ENCODE measurements at places on chromosomes 6 and 20. TPM values are rescaled to one million over a fixed set of nuclear protein-coding genes. Genes with fewer than 3 reads are reported as not detected.

AGPAT4 gene
- 0.84 TPM for total RNA-seq

PACRG gene
- 3.1 TPM for total RNA-seq

TBC1D22B gene
- 6.3 TPM for total RNA-seq

C6orf118 gene
- not detected for total RNA-seq

ROS1 gene
- 0.06 TPM for total RNA-seq

TMEM200A gene
- total RNA-seq = 0.24 TPM

PTPN1 gene
- 112 TPM for total RNA-seq

PPP1R3G gene
- total RNA-seq = 0.41 TPM

- DNase-seq = no peak
- H3K4me1 ChIP-seq = peaks cover 52% of the 10 kb centered on the region
- no peaks in the 10 kb centered on the region for H3K27me3 ChIP-seq
- H3K27ac ChIP-seq = peak overlapping the region; percentile 58
Observed at GRCh38 chr6:129671442-129672340, 38.3 kb downstream of the ARHGAP18 start.

- no peaks in the 10 kb centered on the region for H3K27me3 ChIP-seq
- H3K4me1 ChIP-seq = peaks cover 14% of the 10 kb centered on the region
- H3K27ac ChIP-seq = no peak overlapping the region
- H3K4me3 ChIP-seq = no peak overlapping the region
- H3K36me3 ChIP-seq = peaks cover 1% of the 10 kb centered on the region
- no peak for DNase-seq
Observed at GRCh38 chr20:25204550-25205276, 9.2 kb downstream of the ENTPD6 start.

DNA sequence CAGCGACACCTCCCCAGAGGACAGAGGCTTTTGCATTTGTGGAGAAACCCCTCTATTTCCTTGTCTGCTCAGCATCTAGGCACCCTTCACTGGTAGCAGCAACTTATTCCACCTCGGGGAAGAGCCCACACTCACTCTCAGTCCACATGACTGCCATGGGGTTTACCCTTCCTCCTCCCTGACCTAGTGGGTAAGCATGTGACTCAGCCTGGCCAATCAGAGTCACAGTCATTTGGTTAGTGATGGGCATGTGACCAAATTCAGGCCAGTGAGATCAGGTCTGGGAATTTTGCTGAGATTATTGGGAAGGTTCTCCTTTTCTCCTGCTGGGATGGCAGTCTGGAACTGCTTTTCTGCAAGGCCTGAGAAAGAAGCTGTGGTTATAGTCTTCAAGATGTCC lies 145.7 kb upstream of the PHACTR3 start:
- no peaks in the 10 kb centered on the region for H3K27me3 ChIP-seq
- no peak for DNase-seq
- H3K27ac ChIP-seq = no peak overlapping the region
- no peaks in the 10 kb centered on the region for H3K36me3 ChIP-seq

DNA sequence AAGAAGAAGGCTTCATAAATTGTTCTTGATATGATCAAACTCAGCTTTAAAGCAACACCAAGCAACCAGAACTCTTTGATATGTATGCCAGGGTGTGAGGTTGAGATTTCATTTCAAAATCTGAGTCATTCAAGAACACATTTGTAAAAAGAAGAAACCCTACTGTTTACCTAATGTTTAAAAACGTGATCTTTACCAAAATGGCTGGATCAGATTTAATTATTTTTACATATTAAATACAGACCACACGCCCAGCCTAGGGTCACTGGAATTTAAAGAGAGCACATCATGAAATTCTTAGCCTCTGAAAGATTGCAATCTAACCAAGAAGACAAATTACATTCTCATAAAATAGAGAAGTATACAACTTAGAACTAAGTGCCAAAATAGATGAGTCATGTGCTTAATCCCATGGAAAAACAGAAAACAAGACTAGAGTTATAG lies 206.8 kb upstream of the SMLR1 start:
- H3K4me1 ChIP-seq = no peaks in the 10 kb centered on the region
- H3K36me3 ChIP-seq = no peaks in the 10 kb centered on the region
- no peak overlapping the region for H3K4me3 ChIP-seq
- DNase-seq = no peak
- H3K27ac ChIP-seq = no peak overlapping the region
- H3K27me3 ChIP-seq = no peaks in the 10 kb centered on the region

- no peak overlapping the region for H3K4me3 ChIP-seq
- DNase-seq = no peak
- H3K36me3 ChIP-seq = no peaks in the 10 kb centered on the region
Observed at GRCh38 chr6:21873562-21873961, 280.0 kb downstream of the SOX4 start.

DNA sequence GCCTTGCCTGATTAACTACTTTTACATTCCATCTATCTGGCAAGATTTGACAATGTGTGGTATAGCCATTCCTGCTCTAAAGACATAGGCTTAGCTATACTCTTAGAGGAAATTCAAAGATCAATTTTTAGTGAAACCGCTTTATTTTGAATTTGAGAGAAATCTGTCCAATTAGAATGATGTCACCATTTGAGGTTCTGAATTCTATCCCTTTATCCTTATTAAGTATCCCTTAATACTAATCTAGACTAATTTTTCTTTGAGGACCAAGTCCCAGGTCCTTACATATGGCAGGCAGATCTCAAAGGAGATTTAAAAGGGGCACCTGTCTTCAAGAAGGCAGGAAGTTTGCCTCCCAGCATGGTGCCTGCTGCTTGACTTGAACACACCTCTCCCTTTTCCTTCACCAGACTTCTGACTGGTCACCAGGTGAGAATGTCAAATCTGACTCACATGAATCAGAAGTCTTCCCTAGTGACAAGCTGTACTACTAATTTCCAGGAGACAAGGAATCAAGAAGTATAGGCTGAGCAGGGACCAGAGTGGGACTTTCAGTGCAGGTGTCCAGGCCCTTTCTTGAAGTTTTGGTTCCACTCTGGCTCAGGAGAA lies 15.0 kb upstream of the MRAP2 start:
- no peaks in the 10 kb centered on the region for H3K36me3 ChIP-seq
- no peaks in the 10 kb centered on the region for H3K27me3 ChIP-seq
- H3K27ac ChIP-seq = no peak overlapping the region
- no peak for DNase-seq
- no peak overlapping the region for H3K4me3 ChIP-seq

DNA sequence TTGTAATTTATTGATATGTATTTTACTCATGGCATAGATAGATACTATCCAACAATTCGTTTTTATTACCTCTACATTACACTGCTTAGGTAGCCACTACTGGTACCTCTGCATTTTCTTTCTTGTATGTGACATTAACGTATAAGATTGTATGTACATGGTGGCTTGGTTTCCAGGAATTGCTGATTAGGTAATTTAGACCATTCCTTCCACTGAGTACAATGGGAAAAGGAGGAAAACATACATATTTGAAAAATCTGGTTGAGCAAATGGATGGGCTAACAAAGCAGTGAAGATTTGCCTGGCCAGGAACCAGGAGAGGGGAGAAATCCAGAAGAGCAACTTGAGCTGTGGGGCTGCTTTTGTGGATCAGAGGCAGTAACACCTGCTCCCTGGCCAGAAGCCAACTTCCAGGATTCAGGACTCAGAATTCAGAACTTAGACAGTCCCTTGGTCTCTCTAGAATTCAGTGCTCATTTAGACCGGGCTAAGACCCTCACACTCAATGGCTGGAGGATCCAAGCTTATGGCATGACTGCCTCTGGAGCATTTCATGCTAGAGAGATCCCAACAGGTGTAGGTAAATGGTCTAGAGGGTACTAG lies 17.9 kb upstream of the MICB start:
- no peak overlapping the region for H3K4me3 ChIP-seq
- H3K4me1 ChIP-seq = no peaks in the 10 kb centered on the region
- no peaks in the 10 kb centered on the region for H3K27me3 ChIP-seq
- no peak for DNase-seq
- H3K27ac ChIP-seq = no peak overlapping the region

DNA sequence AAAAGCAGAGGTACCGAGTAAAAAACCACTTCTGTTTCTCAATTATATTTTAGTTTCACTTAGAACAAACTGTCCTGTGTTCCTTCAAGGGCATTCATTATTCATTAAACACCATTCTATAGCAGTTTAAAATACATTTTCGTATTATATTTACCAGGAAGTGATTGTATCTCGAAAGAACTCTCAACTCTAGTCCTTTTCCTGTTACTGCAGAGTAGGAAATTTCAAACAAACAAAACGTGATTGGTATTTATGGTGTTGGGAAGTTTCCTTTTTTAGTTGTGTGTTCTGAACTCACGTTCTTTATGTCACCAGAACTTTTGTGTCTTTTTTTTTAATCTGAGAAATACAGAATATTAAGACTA lies 139.5 kb upstream of the BTBD3 start:
- H3K27ac ChIP-seq = no peak overlapping the region
- no peaks in the 10 kb centered on the region for H3K27me3 ChIP-seq
- DNase-seq = no peak

GRCh38 chr20:38196592-38196991 lies 31.5 kb upstream of the TGM2 start:
- H3K36me3 ChIP-seq = no peaks in the 10 kb centered on the region
- DNase-seq = peak; percentile 86
- no peaks in the 10 kb centered on the region for H3K27me3 ChIP-seq
- H3K27ac ChIP-seq = no peak overlapping the region

- no peaks in the 10 kb centered on the region for H3K27me3 ChIP-seq
- H3K4me1 ChIP-seq = peaks cover 6% of the 10 kb centered on the region
- H3K36me3 ChIP-seq = peaks cover 74% of the 10 kb centered on the region
Observed at GRCh38 chr20:48983423-48984400, 62.2 kb downstream of the ARFGEF2 start.

GRCh38 chr20:39813190-39813829 lies 851.2 kb downstream of the DHX35 start:
- H3K27ac ChIP-seq = no peak overlapping the region
- H3K36me3 ChIP-seq = no peaks in the 10 kb centered on the region
- no peak overlapping the region for H3K4me3 ChIP-seq
- DNase-seq = no peak
- H3K4me1 ChIP-seq = no peaks in the 10 kb centered on the region

- H3K4me3 ChIP-seq = no peak overlapping the region
- no peaks in the 10 kb centered on the region for H3K4me1 ChIP-seq
- peaks cover 5% of the 10 kb centered on the region for H3K27me3 ChIP-seq
- no peak for DNase-seq
- no peak overlapping the region for H3K27ac ChIP-seq
Observed at GRCh38 chr6:137033828-137034227, 10.9 kb downstream of the IL20RA start.

- H3K27me3 ChIP-seq = no peaks in the 10 kb centered on the region
- no peak overlapping the region for H3K4me3 ChIP-seq
- no peak overlapping the region for H3K27ac ChIP-seq
- no peaks in the 10 kb centered on the region for H3K4me1 ChIP-seq
- no peak for DNase-seq
Observed at GRCh38 chr6:73774311-73774774, 78.3 kb downstream of the CD109 start.

DNA sequence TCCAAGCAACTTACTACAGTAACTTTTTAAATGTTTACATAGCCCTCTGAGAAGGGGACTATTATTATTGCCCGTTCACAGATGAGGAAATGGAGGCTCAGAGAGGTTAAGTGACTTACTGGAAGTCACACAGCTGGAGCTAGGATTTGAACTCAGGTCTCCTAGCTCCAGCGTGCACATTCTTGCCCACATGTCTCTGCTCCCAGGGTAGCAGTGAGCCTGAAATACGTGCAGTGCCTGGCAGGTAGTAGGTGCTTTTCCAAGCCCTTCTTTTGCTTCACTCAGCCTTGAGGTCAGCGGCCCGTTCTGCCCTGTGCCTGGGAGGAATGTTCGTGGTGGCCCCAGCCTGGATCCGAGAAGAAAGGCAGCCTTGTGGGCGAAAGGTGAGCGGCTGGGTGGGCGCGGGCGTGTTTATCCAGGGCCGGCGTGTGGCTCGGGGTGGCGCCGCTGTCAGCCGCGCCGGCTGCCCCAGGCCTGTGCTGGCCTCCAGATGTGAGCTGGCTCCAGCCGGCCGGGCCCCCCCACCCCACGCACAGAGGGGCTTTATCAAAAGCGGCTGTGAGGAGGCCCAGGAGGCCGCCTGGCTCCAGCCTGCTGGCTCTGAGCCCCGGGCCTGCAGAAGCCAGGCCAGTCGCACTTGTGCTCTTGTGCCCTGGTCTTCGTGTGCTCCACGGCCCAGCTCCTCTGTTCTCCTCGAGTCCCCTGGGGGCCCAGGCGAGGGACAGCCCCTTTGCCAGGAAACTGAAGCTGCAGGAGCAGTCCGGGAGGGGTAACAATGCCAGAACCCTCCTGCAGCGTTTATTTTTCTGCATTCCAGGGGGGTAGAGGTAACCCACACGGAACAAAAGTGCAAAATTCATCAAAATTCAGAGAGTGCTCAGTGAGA lies 58.1 kb downstream of the UBE2V1 start:
- DNase-seq = peak; percentile 30
- H3K36me3 ChIP-seq = no peaks in the 10 kb centered on the region
- no peak overlapping the region for H3K27ac ChIP-seq
- H3K27me3 ChIP-seq = no peaks in the 10 kb centered on the region
- no peak overlapping the region for H3K4me3 ChIP-seq
- no peaks in the 10 kb centered on the region for H3K4me1 ChIP-seq

GRCh38 chr6:111673937-111674336 lies 68.3 kb upstream of the TRAF3IP2 start:
- no peak overlapping the region for H3K4me3 ChIP-seq
- no peak for DNase-seq
- no peak overlapping the region for H3K27ac ChIP-seq
- no peaks in the 10 kb centered on the region for H3K36me3 ChIP-seq
- H3K4me1 ChIP-seq = peaks cover 13% of the 10 kb centered on the region

DNA sequence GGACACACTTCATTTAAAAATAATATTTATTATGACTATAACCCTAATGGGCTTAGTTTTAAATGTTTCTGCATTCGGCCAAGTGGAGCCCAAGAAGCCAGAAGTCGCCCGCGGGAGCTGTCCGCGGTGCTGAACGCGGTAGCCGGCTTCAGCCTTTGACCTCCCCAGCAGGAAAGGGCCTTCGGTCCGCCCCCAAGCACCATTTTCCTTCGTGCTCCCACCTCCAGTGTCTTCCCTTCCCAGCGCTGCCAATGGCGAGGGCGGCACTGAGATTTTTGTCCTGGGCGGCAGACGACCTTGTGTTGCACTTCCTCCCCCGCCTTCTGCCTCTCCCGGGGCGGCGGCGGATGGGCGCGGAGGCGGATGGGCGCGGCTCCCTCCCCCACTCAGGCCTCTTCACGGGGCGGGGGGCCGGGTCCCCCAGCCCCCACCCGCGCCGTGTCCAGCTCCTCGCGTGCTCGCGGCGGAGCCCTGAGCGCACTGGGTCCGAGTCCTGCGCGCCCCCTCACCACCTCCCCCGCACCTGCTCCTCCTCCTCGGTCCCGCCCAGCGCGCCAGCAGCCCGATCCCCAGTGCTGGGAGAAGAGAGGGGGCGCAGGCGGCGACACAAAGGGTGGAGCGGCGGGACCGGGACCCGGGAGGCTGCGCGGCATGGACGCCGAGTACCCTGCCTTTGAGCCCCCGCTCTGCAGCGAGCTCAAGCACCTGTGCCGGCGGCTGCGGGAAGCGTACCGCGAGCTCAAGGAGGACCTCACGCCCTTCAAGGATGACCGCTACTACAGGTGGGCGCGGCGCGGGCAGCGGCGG lies 23.6 kb upstream of the TMEM181 start:
- no peaks in the 10 kb centered on the region for H3K4me1 ChIP-seq
- H3K36me3 ChIP-seq = no peaks in the 10 kb centered on the region
- no peak overlapping the region for H3K27ac ChIP-seq
- peak; percentile 66 for DNase-seq
- H3K27me3 ChIP-seq = peaks cover 3% of the 10 kb centered on the region

Measured in psoas muscle (tissue), 8 donors.